Stimulated activated CD4-positive, alpha-beta T cell treated with anti-CD3 and anti-CD28 coated beads, TNF-alpha, amount 100 ng/mL, for 4 hours (primary cell): ENCODE measurements at places on chromosomes 2 and 18.

- peak; percentile 12 for DNase-seq
Measured at GRCh38 chr2:241272303-241273209, 42.9 kb downstream of the HDLBP start.

- DNase-seq = no peak
Measured at GRCh38 chr2:77391119-77391518, 131.1 kb downstream of the LRRTM4 start.

DNA sequence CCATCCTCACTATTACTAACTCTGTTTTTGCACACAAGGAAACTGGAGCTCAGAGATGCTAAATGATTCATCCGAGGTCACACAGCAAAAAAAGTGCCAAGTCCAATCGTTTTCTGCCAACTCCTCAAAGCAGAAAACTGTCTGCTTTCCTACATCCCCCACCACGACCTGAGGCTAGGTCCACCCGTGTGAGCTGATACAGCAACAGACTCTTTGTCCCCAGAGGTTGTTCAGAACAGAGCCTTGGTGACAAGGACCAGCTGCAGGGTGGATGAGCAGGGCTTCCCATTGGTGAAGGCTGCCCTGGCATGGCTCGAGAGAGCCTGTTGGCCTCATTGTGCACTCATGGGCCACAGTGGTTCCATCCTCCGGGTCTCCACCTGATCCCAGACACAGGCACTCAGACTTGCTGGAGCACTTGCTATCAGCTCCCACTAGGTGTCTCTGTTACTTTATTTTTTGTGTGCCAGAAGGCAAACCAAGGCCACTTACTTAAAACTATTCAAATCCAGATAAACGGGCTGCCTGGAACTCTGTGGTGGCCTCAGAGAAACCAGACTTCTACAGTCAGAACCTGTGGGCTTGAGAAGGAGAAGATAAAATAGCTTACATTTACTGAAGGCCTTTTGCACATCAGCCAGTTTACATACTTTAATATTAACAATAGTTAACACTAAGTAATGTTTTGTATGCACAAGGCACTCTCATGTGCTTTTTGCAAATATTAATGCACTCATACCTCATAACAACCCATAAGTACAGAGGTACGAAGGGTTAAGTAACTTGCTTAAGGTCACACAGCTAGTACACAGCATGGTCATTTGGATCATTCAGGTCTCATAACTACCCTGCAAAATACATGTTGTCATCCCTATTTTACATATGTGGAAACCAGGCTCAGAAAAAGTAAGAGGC is 62.9 kb upstream of the CTIF start:
- DNase-seq = no peak

GRCh38 chr2:36290306-36290856 is 65.2 kb upstream of the CRIM1 start:
- no peak for DNase-seq

GRCh38 chr18:24075767-24076597 is 61.4 kb downstream of the TTC39C start:
- DNase-seq = peak; percentile 49

GRCh38 chr2:110905217-110905616 is 172.8 kb downstream of the ACOXL start:
- no peak for DNase-seq

GRCh38 chr18:13218368-13218991 is at the start of gene LDLRAD4:
TSS of gene LDLRAD4 (plus strand) at chr18:13218760.
- peak; percentile 16 for DNase-seq

DNA sequence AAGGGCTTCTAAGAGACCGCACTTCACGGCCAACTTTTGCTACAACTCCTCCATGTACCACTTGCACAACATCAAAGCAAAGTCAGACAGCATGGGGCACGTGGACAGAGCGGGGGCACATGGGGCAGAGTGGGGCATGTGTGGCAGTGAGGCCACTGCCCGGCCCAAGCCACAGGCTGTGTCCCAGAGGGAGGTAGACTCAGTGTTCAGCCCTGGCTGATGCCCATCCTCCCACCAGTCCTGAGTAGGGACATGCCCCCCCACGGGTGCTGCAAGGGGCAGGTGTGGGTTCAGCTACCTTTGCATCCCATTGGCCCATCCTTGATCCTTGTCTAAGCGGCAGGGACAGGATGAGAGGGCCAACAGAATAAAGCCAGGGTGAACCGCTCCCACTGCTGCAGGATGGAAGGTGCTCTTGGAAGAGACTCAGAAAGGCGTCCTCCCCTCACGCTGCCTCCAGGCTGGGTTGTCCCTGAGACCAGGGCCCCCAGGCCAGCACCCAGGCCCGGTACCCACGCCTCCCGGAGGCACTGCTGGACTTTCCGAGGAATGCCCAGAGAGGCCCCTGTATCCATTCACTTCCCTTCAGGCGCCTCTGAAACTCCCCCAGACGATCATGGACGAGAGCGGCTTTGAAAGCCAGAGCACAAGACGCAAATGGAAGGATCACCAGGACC is 218.2 kb downstream of the NDUFA10 start:
- no peak for DNase-seq

DNA sequence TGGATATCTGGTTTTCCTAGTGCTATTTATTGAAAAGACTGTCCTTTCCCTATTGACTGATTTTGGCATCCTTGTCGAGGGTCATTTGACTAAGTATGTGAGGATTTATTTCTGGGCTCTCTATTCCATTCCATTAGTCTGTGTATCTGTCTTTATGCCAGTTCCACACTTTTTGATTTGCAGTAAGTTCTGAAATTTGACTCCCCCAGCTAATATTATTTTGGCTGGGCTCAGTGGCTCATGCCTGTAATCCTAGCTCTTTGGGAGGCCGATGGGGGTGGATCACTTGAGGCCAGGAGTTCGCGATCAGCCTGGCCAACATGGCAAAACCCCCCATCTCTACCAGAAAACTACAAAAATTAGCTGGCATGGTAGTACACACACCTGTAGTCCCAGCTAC is 46.8 kb upstream of the GAREM2 start:
- DNase-seq = no peak

DNA sequence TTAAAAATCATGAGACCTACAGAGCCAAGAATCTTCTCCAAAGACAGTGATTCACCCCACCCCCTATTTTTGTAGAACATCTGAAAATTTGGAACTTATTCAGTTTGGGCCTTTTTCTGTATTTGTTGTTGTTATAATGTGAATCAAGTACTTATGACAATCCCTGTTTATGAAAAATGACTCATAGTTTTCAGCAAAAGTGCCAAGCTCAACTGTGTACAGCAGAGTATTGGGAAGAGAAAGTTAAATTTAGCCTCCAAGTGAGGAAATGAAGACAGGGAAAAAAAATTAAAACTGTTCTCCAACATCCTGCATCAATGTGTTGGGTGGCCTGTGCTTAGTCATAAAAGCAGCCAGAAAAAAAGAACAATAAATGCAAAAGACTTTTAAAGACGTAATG is 46.2 kb downstream of the LRATD1 start:
- no peak for DNase-seq

DNA sequence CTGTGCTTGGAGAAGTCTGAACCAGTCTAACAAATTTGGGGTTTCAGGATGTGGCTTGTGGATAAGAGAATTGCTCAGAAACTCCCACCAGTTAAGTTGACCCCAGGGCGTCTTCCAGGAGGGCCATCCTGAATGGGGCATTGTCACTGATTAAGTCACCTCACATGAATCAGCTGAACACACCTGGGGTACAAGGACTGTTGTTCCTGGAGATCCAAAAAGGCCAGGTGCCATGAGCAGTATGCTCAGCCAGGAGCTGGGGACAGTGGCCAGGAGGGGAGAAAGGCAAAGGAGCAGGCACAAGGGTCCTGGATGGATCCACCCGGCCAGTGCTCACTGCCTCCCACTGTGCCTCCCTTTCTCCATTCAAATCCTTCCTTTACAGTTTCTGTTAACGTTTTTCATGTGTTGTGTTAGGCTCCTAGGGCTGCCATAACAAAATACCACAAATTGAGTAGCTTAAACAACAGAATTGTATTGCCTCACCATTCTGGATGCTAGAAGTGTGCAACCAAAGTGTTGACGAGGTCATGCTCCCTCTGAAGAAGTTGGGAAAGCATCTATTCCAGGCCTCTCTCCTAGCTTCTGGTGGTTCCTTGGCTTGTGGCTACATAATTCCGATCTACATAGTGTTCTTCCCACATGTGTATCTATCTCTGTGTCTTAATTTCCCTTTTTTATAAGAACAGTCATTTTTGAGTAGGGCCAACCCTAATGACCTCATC is 33.4 kb downstream of the TRABD2A start:
- no peak for DNase-seq

DNA sequence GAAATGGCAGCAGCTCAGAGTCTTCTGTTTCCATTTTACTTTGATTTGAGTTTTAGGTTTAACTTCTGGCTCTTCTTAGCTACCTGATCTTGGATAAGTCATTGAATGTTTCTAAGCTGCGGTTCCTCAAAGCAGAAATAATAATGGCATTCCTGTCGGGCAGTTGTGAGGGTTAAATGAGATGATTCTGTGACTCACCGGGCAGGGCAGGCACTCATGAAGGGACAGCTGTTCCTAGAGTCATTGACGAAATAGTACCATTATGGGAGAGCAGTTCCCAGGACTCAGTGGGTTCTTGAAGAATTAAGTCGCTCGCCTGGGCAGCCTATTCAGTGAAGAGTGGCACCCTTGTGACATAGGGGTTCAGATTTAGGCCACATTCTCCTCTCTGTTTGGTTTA is 10.3 kb downstream of the TRIB2 start:
- no peak for DNase-seq

GRCh38 chr2:102190430-102191107 is 3.7 kb downstream of the IL1RL2 start:
- no peak for DNase-seq

GRCh38 chr2:105796791-105797190 is 52.1 kb downstream of the NCK2 start:
- no peak for DNase-seq
